Activated T-helper 1 cell treated with anti-CD3 and anti-CD28 coated beads, Interleukin-2, amount 50 U/mL, for 16 hours (primary cell): ENCODE measurements at places on chromosomes 16 and 17.

- no peak for DNase-seq
Observed at GRCh38 chr16:58656899-58657298, 27.3 kb upstream of the CNOT1 start.

GRCh38 chr16:85728879-85729278, 22.0 kb downstream of the C16orf74 start:
- no peak for DNase-seq

DNA sequence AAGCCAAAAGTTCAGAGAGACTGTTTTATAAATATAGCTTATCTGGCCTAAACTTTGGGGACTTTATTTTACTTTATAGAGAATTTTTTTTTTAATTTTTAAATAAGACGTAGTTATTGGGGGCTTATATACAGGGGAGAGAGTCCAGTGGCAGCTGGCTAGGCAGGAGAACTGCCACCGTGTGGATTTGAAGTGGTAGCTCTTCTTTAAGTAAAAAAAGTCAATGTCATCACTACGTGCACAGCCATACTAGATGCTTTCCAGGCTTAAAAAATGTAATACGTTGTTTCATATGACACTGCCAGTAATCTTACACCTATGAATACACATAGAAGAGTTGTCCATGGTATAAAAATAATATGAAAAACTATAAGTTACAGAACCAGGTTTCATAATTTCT, 31.9 kb upstream of the ANKFY1 start:
- DNase-seq: no peak

- no peak for DNase-seq
Observed at GRCh38 chr16:50986453-50986852, 164.6 kb downstream of the SALL1 start.

GRCh38 chr16:35150805-35151312, 1691.4 kb downstream of the TP53TG3F start:
- DNase-seq: no peak

GRCh38 chr17:45855691-45856336, 11.1 kb downstream of the SPPL2C start:
- no peak for DNase-seq

DNA sequence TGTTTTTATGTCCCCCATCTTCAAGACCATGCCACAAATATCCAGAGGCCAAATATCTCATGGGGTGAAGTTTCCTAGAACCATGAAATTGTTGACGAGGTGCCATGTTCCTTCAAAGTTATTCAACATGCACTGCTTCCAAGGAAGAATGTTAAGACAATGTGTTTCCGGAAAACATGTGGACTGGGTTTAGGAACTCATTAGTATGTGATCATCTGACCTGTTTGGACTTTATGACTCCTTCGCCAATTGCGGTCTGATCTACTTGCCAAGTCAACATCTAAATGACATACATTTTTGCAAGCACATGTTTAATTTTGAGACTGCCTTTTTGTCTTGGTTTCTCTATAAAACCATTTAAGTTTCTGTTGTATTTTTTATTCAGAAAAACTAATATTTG, 234.8 kb downstream of the MAF start:
- no peak for DNase-seq

DNA sequence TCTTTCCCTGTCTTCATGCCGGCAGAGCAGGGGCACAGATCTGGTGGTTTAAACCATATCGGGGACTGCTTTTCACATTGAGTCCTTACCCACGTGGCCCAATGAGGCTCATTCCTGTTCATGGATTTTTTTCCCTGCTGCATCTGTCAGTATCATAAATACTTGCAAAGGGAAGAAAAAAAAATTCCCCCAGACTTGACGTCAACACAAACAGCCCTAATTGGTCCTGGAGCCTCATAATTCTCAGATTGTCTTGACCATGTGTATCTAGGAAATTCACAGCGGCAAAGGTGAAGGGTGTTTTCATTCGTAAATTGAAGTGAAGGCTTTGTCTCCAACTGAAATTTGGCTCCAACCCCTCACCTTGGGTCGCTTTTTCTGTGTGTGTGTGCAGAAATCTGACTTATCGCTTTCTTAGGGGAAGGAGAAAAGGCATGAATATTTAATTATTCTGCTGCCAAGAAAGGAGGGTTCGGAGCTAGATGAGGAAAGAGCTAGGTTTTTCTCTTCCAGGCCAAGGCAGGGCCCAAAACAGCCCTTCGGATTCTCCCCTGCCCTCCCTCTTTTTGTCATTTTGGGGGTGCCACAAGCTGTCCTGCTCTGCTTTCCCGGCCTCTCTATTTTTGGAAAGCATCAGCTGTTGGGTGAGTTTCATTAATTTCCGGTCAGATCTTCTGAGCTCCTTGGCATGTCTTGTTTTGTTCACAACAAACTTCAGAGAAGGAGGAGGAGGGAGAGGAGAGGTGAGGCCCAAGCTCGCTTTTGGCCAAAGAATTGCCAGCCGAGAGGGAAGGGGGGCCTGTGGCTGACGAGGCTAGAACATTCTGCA, 17.8 kb upstream of the CIBAR2 start:
- DNase-seq: no peak

GRCh38 chr17:40484285-40484972, 17.0 kb downstream of the TNS4 start:
- no peak for DNase-seq

GRCh38 chr17:34312080-34312479, 7.2 kb upstream of the CCL8 start:
- DNase-seq: no peak

- no peak for DNase-seq
Observed at GRCh38 chr17:21294321-21295035, 10.0 kb downstream of the MAP2K3 start.

DNA sequence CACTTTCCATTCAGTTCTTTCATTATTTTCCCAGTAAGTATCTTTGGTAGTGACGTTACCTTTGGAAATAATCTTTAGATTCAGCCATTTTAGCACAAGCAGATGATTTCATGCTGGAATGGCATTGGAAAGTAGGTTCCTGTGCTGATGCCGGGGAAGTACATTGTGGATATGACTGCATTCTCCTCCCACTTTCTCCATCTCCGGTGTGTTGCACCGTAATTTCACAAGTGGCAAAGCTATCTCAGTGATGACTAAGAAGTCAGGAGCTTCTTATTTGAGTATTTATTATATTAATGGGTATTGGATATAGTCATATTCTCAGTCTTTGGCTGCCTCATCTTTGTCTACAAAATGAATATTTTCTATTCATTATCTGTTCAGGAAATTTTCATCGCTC, 69.8 kb downstream of the MRTFB start:
- DNase-seq: no peak

DNA sequence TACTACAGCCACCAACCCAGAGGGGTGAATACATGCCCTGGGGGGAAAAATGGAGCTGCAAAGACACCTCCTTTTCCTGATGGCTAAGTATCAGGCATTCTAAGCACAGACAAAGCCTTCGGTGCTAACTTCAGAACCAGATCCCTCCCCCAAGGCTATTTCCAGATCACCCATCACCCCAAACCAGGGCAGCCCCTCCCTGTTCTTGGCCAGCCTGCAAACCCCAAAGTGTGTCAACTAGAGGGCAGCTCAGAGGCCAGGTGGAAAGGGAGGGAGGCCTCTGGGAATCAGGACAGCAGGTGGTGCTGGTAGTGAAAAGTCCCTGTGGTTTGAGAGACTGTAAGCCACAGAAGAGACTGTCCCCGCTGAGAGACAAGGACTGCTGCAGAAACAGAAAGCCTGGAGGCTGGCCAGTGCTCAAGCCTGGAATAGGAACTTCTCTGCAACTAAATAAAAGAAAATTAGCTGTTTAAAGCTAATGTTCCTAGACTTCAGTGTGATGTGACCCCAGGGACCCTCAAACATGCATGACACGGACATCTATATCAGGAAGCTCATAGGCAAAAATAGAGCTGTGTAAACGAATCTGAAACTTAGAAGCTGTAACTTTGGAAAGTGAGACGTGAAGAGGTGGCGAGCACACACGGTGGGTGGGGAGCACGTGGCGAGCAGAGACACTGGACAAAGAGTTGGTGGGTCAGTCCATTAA, 9.1 kb downstream of the TUBG1 start:
- no peak for DNase-seq

DNA sequence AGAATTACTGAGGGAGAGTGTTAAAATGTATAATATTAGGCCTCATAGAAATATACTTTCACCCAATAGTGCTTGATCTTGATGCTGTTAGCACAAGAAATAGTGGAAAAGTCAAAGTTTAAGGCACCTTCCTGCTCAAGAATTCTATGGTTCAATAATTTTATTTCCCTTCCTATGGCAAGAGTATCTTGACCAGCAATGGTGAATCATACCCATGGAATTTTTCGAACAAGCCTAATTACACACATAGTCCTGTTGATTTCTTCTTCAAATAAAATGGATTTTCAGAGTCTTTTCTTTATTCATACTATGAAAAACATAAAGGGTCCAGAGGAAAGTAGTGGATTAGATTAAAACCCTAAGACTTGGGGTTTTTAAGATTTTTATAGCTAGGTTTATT, 810.6 kb downstream of the CDH11 start:
- no peak for DNase-seq

GRCh38 chr17:44971776-44972483, 3.8 kb upstream of the C1QL1 start:
- no peak for DNase-seq

GRCh38 chr16:82081264-82081663, 46.2 kb downstream of the HSD17B2 start:
- DNase-seq: no peak

DNA sequence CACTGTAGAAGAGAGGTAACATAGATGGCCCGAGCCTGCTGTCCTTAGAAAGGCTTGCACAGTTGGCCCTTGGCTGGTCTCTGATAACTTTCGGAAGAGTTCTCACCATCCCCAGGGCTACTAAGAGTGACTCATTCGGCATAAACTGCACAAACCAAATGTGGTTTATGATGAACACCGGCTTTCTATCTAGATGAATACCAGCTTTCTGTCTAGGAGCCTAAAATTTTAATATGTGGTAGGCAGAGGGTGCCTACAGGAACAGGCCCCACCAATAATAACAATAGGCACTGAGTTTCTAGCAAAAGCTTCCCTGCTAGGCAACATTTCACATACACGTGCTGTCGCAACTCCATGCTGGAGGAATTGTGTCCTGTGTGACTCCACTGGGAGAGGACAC, 15.4 kb downstream of the CNOT1 start:
- no peak for DNase-seq

DNA sequence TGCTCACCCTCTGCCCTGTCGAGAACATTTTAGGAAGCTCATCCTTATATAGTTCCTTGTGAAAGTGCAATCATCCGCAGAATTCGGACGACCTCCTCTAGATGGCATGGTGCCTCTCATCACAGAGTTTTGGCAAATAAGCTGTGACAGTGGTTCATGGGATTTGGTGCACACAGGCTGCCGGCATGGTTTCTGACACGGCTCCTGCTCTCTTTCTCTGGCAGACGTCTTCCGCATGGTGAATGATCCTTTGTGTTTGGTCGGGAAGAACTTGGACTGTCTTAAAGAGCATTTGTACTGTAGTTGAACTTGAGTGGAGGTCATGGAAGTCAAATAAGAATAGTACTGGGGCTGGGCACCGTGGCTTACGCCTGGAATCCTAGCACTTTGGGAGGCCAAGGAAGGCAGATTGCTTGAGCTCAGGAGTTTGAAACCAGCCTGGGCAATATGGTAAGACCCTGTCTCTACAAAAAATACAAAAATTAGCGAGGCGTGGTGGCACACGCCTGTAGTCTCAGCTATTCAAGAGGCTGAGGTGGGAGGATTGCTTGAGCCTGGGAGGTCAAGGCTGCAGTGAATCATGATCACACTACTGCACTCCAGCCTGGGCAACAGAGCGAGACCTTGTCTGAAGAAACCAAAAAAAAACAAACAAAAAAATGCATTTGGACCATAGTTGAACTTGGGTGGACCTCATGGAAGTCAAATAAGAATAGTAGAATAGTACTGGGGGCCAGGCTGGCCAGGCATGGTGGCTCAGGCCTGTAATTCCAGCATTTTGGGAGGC, 34.7 kb upstream of the NAT9 start:
- no peak for DNase-seq

DNA sequence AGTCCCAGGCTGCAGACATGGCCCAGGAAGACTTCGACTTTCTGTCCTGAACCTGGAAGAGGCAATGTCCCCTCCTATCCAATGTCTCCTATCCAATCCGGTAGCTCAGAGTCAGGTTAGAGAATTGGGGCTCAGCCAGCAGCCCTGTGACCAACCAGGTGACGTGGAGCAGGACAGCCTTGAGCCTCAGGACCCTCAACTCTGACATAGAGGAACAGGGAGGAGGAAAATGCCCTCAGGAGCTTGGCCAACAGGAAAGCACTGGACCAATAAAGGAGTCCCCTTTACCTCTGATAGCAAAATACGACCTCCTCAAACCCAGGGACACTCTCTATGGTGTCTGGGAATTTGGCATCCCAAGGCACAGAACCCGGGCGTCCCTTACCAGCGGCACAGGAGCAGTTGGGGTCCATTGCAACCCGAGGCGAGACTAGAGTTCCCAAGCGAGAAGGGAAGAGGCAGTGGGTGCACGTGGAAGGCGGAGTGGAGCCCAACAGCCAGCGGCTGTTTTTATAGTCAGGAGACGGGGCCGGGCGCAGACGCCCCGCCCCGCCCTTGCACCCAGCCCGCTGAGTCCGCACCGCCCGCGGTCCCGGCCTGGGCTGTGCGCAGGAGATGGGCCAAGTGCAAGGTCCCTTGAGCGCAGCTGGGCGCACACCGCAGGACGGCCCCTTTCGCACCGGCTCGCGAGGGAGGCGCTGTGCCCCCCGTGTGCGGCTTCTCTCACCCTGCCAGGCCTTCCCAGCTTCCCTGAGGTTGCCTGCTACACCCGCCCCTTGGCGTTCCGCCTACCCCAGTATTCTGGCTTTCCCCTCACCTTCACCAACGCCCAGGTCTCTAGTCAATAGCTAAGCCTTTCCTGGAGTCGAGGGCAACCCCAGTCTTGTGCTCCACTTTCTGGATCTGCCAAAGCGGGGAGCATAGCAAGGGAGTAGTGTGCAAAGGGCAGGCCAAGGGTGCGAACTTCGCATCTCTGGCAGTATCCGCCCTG, at the start of gene MT1G:
TSS of gene MT1G (minus strand) at position 485 of the 991 bp plus-strand sequence. CDS start at position 413, 72 bp downstream.
- no peak for DNase-seq

GRCh38 chr17:11330826-11331225, 89.8 kb downstream of the SHISA6 start:
- no peak for DNase-seq

DNA sequence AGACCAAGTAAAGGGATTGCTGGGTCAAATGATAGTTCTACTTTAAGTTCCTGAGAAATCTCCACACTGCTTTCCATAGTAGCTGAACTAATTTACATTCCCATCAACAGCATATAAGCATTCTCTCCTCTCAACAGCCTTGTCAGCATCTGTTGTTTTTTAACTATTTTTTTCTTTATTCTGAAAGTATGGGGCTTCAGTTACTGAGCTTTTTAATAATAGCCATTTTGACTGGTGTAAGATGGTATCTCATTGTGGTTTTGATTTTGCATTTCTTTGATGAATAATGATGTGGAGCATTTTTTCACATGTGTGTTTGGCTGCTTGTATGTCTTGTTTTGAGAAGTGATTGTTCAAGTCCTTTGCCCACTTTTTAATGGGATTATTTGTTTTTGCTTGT, 2.5 kb downstream of the KRTAP2-2 start:
- no peak for DNase-seq

DNA sequence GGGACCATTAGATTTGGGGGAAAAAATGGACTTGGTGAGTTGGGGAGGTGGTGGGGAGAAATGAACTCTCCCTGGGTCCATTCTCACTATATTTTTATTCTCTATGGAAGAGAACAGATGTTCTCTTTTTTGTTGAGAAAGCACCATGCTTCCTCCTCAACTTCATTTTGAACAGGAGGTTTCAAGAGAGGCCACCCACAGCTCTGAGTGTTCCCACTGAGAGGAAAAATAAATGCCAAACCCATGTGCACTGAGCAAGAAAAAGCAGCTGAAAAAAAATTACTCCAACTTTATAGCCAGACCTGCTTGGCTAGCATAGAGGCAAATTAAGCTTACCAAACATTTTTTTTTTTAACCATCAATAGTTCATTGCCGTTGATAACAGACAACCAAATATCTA, 883.6 kb downstream of the KCNJ2 start:
- no peak for DNase-seq
